Right lobe of liver (tissue), 6 donors: ENCODE measurements at places on chromosomes 3 and 15. TPM values are rescaled to one million over a fixed set of nuclear protein-coding genes. Genes with fewer than 3 reads are reported as not detected.

Gene FGD5
- total RNA-seq: 8.9 TPM

Gene GOLGA6A
- 0.35 TPM for total RNA-seq

Gene GOLGA8T
- not detected for total RNA-seq

Gene CFAP100
- total RNA-seq: not detected

DNA sequence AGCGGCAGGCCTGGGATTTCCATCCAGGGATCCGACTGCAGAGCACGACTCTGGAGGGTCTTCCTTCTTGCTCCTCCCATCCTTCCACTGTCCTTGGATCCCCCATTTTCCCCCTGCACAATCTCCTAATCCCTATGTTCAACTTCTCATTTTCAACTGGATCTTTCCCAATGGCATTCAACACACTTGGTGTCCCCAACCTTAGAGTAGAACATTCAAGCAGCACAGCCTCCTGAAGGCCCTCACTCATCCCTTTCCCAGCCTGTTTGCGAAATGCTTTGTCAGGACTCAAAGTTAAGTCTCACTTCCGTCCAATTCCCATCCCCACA is 32.3 kb downstream of the RPN1 start:
- no peak for DNase-seq

DNA sequence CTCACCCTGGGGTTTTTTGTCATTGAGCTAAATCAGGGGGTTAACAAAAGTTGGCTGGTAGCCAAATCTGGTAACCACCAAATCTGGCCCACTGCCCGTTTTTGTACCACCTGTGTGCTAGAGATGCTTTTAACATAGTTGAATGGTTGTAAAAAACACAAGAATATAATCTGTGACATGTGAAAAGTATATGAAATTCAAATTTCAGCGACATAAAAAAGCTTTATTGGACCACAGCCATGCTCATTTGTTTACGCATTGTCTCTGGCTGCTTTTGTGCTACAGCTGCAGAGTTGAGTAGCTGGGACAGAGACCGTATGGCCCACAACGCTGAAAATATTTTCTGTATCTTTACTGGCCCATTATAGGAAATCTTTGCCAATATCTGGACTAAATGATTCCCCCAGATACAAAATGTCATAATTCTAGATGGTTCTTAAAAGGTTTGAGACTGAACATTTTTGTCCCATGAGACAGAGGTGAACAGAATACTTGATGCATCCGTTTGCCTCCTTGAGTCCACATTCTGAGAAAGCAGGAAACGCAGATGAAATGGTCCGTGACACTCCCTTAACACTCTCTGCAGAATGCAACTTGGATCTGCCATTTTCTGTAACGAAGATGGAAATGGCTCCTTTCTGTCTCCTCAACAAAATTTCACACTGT is 120.9 kb upstream of the PDZRN3 start:
- no peak for DNase-seq

GRCh38 chr3:53585627-53586026 is 91.2 kb downstream of the CACNA1D start:
- no peak for DNase-seq

DNA sequence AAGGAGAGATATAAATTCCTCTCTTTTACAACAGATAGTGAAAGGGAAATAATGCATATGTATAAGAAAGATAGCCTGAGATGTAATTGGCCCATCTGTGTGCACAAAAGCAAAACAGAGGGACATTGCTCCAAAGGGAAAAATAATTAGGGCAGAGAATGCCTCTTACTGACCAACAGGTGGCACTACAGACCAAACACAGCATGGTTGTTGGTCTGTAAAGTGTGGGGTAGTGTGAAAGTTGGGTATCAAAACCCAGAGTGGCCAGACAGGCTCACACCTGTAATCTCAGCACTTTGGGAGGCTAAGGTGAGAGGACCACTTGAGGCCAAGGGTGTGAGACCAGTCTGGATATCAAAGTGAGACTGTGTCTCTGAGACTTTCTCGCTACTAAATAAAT is 4.5 kb upstream of the TLNRD1 start:
- DNase-seq: no peak

DNA sequence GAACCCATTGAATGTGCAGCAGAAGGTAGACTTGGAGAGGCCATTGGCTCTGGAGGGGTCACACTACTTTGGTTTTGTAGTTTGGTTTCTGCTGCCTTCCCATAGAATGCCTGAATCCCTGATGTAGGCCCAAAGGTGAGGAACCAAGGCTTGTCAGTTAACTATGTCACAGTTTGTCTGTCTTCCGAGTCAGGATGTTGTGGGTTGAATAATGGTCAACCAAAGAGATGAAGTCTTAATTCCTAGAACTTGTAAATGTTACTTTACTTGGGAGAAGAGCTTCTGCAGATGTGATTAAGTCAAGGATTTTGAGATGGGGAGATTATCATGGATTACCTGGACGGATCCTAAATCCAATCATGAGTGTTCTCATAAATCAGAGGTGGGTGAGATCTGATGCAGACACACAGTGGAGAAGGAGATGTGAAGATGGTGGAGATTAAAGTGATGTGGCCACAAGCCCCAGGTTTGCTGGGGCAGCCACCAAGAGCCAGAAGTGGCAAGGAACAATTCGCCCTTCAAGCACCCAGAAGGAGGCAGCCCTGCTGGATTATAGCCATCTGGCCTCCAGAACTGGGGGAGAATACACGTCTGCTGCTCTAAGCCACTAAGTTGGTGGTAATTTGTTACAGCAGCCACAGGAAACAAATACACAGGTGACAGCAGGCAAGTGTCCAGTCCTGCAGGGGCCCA is 2.3 kb upstream of the CCR8 start:
- no peak for DNase-seq

- DNase-seq: no peak
Measured at GRCh38 chr15:28952666-28953491, 67.1 kb downstream of the APBA2 start.

DNA sequence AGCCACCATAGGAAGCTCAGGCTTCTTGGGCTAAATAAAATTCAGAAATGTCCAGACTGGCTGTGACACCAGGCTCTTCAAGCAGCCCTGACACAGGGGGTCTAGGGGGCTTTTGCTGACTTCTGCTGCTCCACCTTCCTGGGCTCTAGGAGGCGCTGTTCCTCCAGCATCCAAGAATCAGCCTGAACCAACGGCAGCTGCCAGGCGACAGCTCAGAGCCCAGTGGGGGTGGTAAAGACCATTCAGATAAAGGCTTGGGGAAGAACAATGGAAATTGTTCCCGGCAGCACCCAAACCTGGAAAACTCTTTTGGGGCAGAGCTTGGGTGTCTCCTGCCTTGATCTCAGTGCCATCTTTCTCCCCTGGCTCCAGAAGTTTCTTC is 21.6 kb upstream of the PSTPIP1 start:
- no peak for DNase-seq

- DNase-seq: no peak
Measured at GRCh38 chr15:68638953-68639515, 60.2 kb downstream of the CORO2B start.
